ENCODE measurements at places on chromosomes 13 and 19.

GRCh38 chr13:73610799-73611592, 523.2 kb downstream of the KLF12 start:
- DNase-seq = no peak

GRCh38 chr19:17553256-17553655, 2.2 kb upstream of the COLGALT1 start:
- DNase-seq = no peak

DNA sequence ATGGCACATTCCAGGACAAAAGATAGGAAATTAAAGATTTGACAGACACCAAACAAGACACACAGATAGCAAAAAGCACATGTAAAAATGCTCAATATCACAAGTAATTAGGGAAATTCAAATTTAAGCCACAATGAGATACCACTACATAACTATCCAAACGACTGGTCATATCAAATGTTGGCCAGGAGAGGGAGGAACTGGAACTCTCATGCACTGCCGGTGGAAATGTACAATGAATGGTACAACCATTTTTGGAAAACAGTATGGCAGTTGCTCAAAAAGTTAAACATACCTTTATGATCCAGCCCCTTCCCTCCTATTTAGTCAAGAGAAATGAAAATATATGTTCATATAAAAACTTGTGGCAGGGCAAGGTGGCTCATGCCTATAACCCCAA, 36.8 kb upstream of the CYP2S1 start:
- no peak for DNase-seq

DNA sequence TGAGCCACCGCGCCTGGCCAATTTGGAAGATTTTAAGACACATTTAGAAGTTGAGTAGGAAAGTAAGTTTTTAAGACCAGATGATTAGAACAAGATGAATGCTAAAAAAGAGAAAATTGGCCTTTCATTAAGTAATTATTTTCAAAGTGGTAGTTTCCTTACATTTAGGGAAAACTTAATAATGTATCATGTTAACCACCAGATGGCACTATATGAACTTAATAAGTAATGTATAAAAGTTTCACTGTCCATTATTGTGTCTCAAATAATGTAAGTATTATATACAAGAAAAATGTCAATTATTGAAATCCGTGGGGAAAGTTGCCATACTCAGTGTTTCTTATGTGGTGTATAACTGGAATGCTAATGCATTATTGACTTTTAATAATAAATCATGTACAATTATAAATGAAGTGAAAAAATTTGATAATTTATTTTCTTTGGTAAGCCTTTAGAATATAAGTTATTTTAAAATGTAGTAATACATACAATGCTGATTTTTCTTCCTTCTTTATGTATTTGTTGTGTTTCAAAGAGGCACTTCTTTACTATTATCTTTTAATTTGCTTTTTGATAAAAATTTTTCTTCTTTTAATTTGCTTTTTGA, 29.2 kb downstream of the COG6 start:
- no peak for DNase-seq

DNA sequence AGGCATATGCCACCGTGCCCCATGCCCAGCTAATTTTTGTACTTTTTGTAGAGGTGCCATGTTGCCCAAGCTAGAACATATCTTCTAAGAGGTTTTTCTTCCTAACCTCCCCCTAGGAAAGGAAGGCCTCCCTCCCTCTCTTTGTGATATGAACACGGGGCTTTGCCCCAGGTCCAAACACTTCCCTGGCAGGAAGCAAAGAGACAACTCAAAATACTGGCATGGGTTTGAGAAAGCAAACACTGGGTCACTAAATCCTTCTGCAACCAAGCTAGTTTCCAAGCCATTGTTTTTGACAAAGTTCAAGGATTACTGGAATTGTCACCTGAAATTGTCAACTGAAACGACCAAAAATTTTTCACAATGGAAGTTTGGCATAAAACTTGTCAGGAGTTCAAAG, 8.8 kb downstream of the CC2D1A start:
- DNase-seq = no peak
